ENCODE measurements at places on chromosomes 13 and 19. TPM values are rescaled to one million over a fixed set of nuclear protein-coding genes. Genes with fewer than 3 reads are reported as not detected.

DNA sequence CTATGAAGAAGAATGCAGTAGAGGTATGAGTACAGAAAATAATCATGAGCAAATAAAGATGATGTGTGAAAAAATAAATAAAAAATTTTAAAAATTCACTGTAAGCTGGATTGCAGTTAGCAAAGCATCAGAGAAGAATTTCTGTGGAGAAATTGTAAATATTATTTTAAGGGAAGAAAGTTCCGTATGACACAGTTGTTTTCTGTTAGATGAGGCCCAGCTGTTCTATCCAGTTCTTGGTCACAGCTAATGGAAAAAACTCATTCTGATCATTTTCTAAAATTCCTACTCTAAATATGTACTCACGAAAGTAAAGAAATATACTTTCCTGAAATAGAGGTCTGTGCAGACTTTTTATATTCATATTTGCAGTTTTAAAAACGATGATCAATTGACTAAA, 578.8 kb downstream of the DCT start:
- DNase-seq: no peak
- no peak overlapping the region for H3K4me3 ChIP-seq
- no peak overlapping the region for H3K27ac ChIP-seq
- H3K27me3 ChIP-seq: no peaks in the 10 kb centered on the region
- H3K36me3 ChIP-seq: no peaks in the 10 kb centered on the region

DNA sequence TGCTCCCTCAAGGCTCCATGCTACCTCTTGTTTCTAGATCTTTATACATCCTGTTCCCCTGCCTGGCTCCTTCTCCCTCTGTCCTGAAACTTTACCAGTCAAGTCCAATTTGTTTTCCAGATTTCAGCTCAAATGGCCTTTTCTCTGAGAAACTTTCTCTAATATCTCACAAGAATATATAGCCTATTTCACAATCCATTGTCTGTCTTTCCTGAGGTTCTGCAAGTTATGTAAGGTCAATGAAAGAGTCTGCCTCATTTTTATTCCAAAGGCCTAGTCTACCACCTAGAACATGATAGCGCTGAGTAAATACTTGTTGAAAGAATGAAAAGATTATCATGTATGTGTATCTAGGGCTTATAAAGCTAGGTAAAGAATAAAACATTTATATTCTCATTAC, 348.8 kb downstream of the SPRY2 start:
- DNase-seq: no peak
- H3K4me3 ChIP-seq: no peak overlapping the region
- no peaks in the 10 kb centered on the region for H3K27me3 ChIP-seq
- peaks cover 6% of the 10 kb centered on the region for H3K4me1 ChIP-seq

DNA sequence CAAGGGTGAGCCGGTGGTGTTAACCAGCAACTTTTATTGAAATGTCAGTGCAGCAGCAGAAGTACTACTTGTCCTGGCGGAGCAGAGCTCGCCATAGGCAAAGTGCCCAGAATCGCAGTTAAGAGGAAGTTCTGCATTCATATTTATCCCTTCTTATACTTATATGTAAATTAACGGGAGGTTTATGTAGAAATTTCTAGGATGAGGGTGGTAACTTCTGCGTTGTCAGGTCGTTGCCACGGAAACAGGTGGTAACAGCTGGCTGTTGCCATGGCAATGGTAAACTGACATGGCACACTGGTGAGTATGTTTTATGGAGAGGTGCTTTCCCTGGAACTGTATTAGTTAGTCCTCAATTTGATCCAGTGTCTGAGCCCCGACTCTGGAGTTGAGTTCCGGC, 2494.9 kb upstream of the PCDH20 start:
- DNase-seq: no peak
- H3K36me3 ChIP-seq: no peaks in the 10 kb centered on the region
- H3K4me1 ChIP-seq: no peaks in the 10 kb centered on the region
- H3K4me3 ChIP-seq: no peak overlapping the region
- no peaks in the 10 kb centered on the region for H3K27me3 ChIP-seq

SBK3 gene
- total RNA-seq: 1.0 TPM

PCDH20 gene
- total RNA-seq: 0.34 TPM

LRRC63 gene
- not detected for total RNA-seq

All from esophagus squamous epithelium (tissue), 5 donors.